ENCODE measurements at places on chromosomes 3 and 15.

- DNase-seq, result no peak
Observed at GRCh38 chr3:132840201-132840700, 118.0 kb upstream of the NPHP3 start.

- DNase-seq, result no peak
Observed at GRCh38 chr15:89221543-89221942, at the start of gene RLBP1. Gene RLBP1 (minus strand): TSS chr15:89221579. CDS start chr15:89218975, 2,604 bp downstream.

GRCh38 chr3:2525968-2526367, 427.3 kb downstream of the CNTN4 start:
- DNase-seq, result no peak

- DNase-seq, result no peak
Observed at GRCh38 chr15:95252404-95252803, 1021.0 kb downstream of the MCTP2 start.

GRCh38 chr15:63288778-63289378, 11.5 kb downstream of the APH1B start:
- DNase-seq, result no peak

GRCh38 chr15:51970132-51970817, 1.3 kb downstream of the LEO1 start:
- DNase-seq, result no peak

DNA sequence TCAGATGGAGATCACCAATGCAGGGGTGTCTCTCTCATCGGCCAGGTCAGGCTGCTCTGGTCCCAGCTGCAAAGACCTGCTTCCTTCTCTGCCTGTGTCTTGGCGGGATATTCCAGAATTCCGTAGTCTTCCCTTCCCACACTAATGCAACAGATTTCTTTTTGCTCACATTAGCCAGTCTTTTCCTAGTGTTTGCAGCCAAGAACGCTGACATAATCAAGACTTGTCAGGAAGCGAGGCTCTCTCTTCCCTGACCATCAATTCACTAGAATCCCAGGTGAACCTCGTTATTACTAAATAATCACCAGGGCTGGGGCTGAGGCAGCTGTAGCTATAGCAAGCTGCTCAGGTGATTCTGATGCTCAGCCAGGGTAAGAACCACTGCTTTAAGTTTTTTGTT, 43.2 kb upstream of the ACKR4 start:
- no peak for DNase-seq

DNA sequence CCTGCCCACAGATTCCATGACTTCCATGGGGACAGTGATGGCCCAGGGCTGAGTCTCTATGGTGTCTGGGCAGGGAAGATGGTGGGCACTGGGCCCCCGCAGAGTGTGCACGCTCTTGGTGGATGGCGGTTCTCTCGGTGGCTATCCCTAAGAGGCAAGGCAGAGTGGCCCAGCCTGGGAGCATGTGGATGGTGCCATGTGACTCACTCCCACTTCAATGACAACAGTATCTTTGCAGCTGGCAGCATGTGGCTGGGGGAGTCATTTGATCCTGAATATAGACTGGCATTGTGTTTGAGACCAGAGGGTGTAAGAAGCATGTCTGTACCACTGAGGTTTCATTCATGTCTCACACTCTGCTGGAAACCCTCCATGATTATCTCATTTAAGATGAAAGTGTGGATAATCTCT, 101.2 kb downstream of the CORO2B start:
- DNase-seq, result no peak

- no peak for DNase-seq
Observed at GRCh38 chr3:116640109-116640508, 69.5 kb upstream of the TUSC7 start.

GRCh38 chr15:78985859-78986475, 41.1 kb upstream of the CTSH start:
- DNase-seq, result no peak

DNA sequence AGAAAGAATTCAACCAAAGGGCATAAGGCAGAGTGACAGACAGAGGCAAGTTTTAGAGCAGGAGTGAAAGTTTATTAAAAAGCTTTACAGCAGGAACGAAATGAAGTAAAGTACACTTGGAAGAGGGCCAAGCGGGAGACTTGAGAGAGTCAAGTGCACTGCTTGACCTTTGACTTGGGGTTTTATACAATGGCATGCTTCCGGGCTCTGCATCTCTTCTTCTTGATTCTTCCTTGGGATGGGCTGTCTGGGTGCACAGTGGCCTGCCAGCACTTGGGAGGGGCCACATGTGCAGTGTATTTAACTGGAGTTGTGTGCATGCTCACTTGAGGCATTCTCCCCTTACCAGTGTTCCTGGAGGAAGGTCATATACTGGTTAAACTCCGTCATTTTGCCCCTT, 30.4 kb upstream of the KLHL25 start:
- no peak for DNase-seq

DNA sequence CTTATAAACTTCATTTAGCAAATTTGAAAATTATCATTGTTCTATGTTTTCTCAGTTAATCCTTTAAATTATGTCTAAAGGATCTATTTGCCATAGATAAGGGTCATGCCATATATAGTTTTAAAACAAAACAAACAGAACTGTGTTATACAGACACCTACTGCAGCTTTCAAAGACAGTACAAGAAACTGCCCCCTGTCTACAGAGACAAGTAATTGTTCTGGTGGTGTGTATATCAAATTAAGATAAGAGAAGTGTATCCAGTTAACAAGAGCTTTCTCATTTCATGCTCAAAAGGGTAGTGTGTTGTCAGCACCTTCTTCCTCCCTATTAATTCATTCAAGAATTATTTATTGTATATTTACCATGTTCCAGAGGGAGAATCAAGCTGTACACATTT, 201.2 kb downstream of the FMN1 start:
- DNase-seq, result no peak

GRCh38 chr3:71011565-71012287, 571.8 kb downstream of the FOXP1 start:
- DNase-seq, result no peak

GRCh38 chr15:43872416-43873020, 45.7 kb downstream of the WDR76 start:
- DNase-seq, result no peak

DNA sequence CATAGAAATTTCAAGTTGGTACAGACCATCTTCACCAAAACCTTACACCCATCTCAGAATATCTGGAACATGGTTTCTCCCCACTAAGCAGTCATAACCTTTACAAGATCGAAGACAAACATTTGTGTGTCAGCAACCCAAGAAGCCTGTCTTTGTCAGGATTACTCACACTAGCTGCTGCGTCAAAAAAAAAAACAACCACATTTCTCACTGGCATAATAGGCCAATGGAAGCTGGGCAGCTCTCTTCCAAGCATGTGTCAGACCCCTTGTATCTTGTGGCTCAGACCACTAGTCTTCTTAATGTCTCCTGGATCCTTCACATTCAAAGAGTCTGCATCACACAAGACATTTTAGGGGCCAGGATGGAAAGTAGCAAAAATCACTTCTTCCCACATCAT, 266.9 kb upstream of the IGF1R start:
- DNase-seq, result no peak

DNA sequence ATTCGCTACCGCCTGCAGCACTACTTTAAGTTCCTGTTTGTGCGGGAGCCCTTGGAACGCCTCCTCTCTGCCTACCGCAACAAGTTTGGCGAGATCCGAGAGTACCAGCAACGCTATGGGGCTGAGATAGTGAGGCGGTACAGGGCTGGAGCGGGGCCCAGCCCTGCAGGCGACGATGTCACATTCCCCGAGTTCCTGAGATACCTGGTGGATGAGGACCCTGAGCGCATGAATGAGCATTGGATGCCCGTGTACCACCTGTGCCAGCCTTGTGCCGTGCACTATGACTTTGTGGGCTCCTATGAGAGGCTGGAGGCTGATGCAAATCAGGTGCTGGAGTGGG, 995 bp downstream of the CHST14 start:
- DNase-seq, result peak; percentile 27

DNA sequence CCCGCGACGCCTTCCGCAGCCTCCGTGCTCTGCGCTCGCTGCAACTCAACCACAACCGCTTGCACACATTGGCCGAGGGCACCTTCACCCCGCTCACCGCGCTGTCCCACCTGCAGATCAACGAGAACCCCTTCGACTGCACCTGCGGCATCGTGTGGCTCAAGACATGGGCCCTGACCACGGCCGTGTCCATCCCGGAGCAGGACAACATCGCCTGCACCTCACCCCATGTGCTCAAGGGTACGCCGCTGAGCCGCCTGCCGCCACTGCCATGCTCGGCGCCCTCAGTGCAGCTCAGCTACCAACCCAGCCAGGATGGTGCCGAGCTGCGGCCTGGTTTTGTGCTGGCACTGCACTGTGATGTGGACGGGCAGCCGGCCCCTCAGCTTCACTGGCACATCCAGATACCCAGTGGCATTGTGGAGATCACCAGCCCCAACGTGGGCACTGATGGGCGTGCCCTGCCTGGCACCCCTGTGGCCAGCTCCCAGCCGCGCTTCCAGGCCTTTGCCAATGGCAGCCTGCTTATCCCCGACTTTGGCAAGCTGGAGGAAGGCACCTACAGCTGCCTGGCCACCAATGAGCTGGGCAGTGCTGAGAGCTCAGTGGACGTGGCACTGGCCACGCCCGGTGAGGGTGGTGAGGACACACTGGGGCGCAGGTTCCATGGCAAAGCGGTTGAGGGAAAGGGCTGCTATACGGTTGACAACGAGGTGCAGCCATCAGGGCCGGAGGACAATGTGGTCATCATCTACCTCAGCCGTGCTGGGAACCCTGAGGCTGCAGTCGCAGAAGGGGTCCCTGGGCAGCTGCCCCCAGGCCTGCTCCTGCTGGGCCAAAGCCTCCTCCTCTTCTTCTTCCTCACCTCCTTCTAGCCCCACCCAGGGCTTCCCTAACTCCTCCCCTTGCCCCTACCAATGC, 2.0 kb downstream of the ISLR start:
- DNase-seq, result no peak

Measured in GM06990 (cell line).